ENCODE measurements at places on chromosomes 6 and 20. TPM values are rescaled to one million over a fixed set of nuclear protein-coding genes. Genes with fewer than 3 reads are reported as not detected.
A peak's percentile ranks its signal among the peaks of the same experiment; 100 is the strongest.

DNA sequence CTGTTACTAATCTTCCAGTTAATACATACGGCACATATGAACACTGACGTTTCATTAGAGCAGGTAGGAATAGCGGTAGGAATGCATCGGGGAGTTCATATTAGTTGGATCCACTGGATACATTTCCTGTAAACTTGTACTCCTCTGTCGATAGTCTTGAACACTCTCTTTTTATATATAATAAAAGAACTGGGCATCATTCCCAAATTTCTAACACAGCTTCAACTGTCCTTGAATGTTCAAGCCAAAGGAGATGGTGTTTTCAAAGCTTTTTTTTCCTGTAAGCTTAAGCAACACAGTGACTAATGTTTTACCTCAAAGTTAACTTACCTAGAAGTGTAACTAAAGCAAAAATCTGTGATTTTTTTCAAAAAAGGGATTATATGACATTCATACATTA is 195.3 kb downstream of the UTRN start:
- peaks cover 12% of the 10 kb centered on the region for H3K36me3 ChIP-seq
- no peak overlapping the region for H3K27ac ChIP-seq
- no peak for DNase-seq
- no peak overlapping the region for H3K4me3 ChIP-seq
- no peaks in the 10 kb centered on the region for H3K27me3 ChIP-seq

- no peaks in the 10 kb centered on the region for H3K36me3 ChIP-seq
- H3K4me3 ChIP-seq, result no peak overlapping the region
- no peaks in the 10 kb centered on the region for H3K27me3 ChIP-seq
- peaks cover 71% of the 10 kb centered on the region for H3K4me1 ChIP-seq
- no peak for DNase-seq
- H3K27ac ChIP-seq, result peak overlapping the region; percentile 79
These were observed 49.0 kb downstream of the PPARD start for GRCh38 chr6:35391240-35391968.

KIAA0408 gene
- total RNA-seq, result 6.6 TPM

GSTA2 gene
- not detected for total RNA-seq

C6orf163 gene
- total RNA-seq, result 2.0 TPM
